SHP77 (cell line): ENCODE measurements at places on chromosomes 11 and 22.

GRCh38 chr11:45647786-45648185, 17.6 kb downstream of the CHST1 start:
- DNase-seq, result no peak

- DNase-seq, result no peak
Measured at GRCh38 chr11:73529204-73529530, 68.7 kb downstream of the FAM168A start.

- DNase-seq, result no peak
Measured at GRCh38 chr11:44747316-44747715, 20.6 kb downstream of the TSPAN18 start.

GRCh38 chr11:69144316-69145049, 11.3 kb upstream of the SMIM38 start:
- DNase-seq, result no peak

GRCh38 chr11:121892863-121893262, 223.2 kb downstream of the BLID start:
- DNase-seq, result no peak

DNA sequence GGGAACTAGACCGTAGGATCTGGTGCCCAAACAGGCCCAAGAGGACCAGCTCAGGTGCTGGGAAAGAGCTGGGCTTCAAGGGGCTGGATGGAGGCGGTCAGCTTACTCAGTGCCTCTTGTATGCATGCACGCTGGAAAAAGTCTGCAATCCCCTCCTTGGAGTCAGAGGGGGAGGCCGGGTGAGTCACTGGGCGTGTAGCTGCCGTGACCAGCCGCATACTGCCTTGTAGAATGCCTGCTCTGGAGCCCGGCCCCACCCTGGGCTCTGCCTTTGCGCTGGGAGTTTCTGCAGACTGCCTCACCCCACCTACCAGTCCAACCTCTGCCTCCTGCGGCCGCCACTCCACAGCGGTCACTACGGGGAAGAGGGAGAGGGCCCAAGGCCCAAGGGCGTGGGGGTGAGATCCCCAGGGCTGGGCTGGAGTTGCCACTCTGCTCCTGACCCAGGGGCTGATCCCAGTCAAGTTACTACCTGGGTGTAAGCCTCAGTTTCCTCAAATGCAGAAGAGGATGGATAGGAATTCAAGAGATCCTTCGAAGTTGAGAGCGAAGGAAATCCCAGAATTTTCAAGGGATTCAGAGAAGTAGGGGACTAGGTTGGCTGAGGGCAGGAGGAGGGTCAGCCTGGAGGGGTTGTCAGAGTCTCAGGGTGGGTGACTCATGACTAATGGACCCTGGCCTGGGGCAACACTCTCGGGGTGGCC, 4.2 kb downstream of the MRGPRF start:
- no peak for DNase-seq

DNA sequence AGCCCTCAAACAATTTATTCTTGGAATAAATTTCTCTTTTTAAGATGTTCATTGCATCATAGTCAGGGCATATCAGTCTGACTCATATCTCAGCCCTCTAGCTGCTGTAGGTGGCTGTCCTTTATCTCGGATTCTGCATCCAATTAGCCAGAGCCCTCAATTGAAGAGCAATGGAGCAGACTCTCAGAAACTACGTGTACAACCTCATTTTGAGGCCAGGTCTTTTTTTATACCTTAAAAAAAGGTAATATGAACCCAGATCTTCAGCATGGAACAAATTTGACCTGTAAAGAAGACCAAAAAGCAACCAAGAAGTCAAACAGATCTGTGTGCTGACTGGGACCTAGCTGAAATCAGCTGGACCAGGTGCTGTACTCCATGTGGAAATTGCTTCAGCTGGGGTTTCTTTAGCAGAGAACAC, 8.7 kb downstream of the OR52A5 start:
- DNase-seq, result no peak

GRCh38 chr11:47977623-47978022, 2.7 kb upstream of the PTPRJ start:
- no peak for DNase-seq

- DNase-seq, result no peak
Measured at GRCh38 chr11:34209809-34210208, 104.4 kb downstream of the NAT10 start.

- no peak for DNase-seq
Measured at GRCh38 chr11:94885581-94885980, 87.8 kb downstream of the CWC15 start.

DNA sequence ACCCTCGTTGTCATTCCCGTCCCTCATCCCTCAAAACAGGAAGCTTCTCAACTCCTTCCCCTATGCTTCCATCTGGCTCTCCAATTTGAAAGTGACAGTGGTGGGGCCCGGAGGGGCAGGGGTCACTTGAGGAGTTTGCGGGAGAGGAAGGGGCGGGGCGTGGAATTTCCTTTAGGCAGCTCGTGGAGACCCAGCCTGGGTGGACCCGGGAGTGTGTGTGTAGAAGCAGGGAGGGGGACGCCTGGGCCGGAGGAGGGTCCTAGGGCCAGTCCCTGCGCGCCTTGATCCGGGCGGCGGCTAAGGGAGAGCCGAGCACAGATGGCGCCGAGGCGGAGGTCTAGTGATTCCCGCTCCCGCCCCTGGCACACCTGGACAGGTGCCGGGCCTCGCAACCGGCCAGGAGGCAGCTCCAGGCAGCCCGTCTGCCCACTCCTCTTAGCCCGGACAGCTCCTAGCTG, 7.8 kb upstream of the PAX6 start:
- no peak for DNase-seq

DNA sequence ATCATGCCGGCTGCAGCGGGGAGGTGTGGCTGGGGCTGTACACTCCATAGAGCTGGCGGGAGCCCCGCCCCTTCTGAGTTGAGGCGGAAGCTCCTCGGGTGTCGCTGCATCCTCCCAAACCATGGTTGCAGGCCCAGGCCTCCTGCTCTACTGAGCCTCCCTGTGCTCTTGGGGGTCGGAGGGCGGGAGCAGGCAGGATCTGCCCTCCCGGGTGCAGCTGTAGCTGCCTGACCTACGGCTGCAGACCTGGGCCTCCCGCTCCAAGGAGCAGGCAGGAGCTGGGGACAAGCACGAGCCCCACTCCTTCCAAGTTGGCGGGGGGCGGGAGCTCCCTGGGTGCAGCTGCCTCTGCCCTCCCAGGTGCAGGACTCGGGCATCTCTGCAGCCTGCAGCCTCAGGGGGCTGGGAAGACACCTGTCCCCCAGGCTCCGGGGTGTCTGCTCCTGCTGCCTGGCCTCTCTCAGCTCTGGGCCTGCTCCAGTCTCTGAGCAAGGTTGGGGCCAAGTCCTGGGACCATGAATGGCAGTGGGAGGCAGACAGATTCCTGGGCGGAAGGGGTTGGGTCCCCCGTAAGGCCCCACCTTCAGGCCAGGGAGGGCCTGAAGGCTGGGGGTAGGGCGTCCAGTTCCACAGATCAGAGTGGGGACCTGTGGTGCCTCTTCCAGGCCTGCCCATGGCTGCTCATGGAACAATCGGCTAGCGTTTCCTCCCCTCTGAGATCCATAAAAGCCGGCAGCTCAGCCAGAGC, 46.4 kb upstream of the SC5D start:
- peak; percentile 67 for DNase-seq

DNA sequence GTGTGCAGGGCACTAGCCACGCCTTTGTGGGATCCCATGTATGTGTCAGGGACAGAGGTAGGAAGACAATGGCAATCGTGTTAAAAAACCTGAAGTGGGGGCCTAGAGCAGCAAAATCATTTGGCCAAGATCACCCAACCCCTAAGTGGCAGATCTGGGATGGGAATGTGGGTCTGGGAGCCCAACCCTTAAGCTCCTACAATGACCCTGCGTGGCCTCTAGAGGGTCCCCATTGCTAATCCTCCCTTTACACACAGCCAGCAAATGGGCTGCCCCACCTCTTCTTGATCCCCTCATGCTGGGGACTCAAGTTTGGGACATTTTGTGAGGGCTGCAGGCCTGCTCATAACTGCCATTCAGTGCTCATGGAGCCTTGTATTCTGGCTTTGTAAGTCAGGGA, 73.2 kb upstream of the SUSD2 start:
- no peak for DNase-seq

- no peak for DNase-seq
Measured at GRCh38 chr11:99432677-99433076, 411.9 kb downstream of the CNTN5 start.

DNA sequence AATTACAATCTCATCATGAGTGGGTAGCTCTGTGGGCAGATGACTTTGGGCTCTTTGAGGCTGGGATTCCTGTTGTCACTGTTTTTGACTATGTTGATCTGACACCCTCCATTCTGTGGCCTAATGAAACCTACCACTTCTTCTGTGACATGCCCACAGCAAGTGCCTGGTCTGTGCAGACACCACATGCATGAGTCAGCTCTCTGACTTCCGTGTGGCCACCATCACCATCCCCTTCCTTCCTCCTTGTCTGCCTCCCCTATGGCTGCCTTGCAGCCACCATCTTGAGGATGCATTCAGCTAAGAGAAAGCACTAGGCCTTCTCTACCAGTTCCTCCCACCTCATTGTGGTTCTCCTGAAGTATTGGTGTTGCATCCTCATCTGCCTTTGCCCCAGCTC, 15.3 kb upstream of the OR10V1 start:
- DNase-seq, result no peak

GRCh38 chr11:70476669-70477068, 78.3 kb downstream of the CTTN start:
- no peak for DNase-seq

GRCh38 chr11:109865548-109866186, 227.5 kb upstream of the ZC3H12C start:
- DNase-seq, result no peak

DNA sequence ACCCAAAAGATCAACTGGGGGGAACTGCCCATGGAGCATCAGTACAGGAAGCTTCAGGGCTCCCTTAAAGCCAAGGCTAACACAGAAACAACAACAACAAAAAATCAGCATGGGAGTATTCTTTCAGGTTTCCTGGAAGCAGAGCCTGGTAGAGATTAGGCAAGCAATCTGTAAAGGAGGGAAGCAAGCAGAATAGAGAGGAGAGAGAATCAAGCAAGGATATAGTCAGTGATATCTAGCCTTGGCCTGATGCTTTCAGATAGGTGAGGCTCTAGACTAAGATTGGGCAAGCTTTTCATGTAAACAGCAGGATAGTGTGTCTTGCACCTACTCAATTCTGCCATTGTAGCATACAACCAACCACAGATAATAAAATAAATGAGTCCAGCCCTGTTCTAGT, 44.4 kb upstream of the FAT3 start:
- no peak for DNase-seq

DNA sequence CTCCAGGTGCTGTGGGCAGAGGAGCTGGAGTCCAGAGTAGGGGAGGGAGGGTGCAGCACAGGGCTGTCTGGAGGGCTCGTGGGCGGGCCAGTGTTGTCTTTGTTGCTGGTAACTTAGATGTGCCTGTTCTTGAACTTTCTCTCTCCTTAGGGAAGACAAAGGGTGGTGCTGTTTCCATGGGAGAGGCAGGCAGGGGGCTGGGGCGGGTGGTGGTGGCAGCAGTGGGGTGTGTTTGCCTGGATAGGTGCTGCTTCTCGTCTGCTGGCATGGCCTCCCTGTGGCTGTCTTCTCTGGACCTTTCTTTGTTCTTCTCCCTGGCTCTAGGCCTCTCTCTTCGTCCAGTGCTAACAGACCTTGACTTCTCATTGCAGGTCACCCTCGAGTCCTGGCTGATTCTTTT, 8.5 kb downstream of the SIDT2 start:
- no peak for DNase-seq

- peak; percentile 20 for DNase-seq
Measured at GRCh38 chr11:117786135-117786870, 10.7 kb downstream of the DSCAML1 start.

DNA sequence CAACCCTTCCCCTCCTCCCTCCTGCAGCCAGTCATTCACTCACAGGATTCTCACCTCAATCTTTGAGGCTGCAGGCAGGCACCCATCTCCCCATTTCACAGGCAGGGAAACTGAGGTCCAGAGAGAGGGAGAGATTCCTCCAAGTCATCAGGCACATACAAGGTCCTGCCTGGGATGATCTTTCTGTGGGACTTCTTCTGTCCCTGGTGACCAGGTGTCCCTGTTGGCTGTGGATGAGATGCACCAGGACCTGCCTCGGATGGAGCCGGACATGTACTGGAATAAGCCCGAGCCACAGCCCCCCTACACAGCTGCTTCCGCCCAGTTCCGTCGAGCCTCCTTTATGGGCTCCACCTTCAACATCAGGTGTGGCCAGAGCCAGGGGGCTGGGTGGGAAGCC, 7.8 kb downstream of the FTH1 start:
- DNase-seq, result no peak

DNA sequence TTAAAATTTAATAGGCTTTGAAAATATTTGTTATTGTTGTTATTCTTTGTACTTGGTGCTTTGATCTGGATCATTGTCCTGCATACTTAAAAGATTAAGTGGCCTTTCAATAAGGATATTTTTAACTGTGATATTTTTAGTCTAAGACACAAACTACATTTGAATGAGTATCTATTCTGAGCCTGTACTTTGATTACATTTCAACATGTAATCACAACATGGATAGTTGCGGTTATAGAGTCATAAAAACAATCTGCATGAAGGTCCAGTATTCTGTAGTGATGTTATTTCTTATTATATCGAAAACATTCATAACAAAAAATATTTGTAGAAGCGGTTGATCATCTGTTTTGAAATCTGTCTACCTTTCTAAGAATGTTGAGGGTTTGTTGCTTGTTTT, 58.6 kb downstream of the HIPK3 start:
- DNase-seq, result no peak

GRCh38 chr11:66315498-66315885, 1.4 kb downstream of the CD248 start:
- DNase-seq, result no peak

DNA sequence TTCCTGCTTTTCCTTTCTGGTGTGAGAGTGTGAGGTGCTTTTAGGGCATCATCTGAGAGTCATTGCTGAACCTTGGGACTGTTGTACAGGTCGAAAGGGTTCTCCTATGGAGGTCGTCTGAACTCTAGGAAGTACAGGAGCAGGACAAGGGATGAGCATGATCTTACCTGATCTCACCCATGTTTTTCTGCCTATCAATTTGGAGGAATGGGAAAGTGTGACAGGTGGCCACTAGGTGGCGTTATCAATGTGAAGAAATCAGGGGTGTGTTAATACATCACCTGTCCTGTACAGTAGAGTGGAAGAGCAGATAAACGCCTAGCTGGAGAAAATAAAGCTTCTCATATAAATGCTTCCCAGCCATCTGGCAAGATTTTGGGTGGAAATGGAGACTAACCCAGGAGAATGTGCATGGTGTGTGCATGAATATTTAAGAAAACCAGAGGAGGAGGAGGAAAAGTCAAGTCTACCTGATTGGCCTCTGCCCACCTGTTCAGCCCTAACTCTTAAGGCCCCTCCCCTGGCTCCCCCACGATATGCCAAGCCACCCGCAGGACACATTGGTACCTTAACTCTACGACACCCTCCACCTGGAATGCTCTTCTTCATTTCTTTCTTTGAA, 72.0 kb upstream of the NARS2 start:
- peak; percentile 70 for DNase-seq

- no peak for DNase-seq
Measured at GRCh38 chr11:18768472-18768901, 23.1 kb downstream of the PTPN5 start.

- DNase-seq, result no peak
Measured at GRCh38 chr22:39144101-39144767, 8.2 kb downstream of the CBX7 start.

GRCh38 chr22:43100225-43100624, 10.3 kb upstream of the BIK start:
- no peak for DNase-seq

- peak; percentile 91 for DNase-seq
Measured at GRCh38 chr11:65420979-65421793, 1.4 kb upstream of the NEAT1 start.

GRCh38 chr11:9052316-9052715, 39.1 kb downstream of the SCUBE2 start:
- DNase-seq, result no peak
